Frontal cortex (tissue), 4 donors: ENCODE measurements at places on chromosomes 13 and 19.

DNA sequence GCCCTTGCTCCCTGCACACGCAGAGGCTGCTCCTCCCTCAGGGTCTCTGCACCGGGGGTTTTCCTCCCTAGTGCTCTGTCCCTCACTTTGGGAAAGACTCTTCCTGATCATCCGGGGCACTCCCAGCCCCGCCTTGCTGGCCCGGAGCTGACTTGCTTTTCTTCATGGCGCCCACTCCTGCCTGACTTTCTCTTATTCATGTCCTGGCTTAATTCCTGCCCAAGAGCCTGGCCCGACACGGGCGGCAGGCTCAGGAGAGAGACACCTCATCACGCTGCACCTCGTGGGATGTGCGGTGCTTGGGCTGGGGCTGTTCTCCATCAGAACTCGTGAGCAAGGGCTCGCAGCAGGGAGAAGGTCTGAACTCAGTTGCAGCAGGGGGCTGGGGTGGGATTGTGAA, 11.8 kb upstream of the PLA2G4C start:
- DNase-seq: no peak

DNA sequence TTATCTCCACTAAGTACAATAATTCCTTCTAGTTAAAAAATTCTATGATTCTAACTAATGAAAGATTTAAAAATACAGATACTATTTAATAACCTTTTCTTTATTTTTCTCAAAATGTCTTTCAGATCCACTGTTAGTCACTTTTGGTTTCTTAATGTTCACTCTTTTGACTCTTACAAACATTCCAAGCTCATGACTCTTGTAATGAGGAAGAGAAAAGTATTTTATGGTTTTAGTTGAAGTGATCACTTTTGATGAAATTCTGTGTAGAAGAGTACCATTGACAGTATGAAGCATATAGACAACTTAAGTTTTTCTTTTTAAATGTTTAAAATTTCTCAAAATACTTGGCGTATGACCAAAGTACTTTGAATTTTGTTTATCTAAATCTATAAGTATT, 27.8 kb downstream of the COG3 start:
- DNase-seq: no peak

DNA sequence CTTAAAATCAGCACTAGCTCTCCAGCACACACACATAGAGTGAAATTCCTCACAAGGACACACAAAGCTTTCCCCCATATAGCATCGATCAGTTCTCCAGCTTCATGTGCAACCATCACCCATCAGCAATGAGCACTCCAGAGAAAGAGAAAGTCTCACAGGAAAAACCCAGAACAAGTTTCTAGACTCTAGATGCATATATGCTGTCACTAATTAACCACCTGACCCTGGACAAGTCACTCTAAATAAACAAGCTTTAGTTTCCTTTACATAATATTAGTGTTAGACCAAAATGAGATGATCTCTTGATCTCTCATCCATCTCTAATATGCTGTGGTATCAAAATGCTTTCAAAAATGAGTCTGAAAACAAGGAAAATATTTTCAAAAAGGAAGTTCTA, 81.2 kb downstream of the TBC1D4 start:
- no peak for DNase-seq

DNA sequence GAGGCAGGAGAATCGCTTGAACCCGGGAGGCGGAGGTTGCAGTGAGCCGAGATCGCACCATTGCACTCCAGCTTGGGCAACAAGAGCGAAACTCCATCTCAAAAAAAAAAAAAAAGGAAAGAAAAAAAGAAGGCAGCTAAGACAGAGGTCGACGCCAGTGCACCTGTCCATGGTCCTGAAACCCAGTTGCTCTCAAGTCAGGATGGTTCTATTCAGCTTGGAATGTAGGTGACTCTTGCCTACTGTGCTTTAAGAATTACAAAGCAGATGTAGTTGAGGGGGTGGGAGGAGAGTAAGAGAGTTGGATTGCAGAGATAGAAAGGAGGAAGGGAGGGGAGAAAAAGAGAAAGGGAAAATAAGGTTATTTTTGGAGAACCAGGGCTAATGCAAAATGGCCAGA, 18.7 kb downstream of the CACNG7 start:
- DNase-seq: no peak
